Activated gamma-delta T cell treated with Interleukin-2 at 50 U/mL for 16 hours (primary cell): ENCODE measurements at places on chromosomes 4 and X.

DNA sequence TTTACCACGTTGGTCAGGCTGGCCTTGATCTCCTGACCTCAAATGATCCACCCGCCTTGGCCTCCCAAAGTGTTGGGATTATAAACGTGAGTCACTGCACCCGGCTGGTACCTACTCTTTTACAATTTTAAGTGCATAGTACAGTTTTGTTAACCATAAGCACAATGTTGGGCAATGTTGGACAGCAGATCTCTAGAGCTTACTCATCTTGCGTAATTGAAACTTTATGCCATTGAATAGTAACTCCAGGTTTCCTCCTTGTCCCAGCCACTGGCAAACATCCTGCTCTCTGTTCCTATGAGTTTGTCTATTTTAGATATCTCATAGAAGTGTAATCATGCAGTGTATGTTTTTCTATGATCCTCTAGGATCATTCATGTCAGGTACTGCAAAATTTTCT is 9.3 kb upstream of the CPE start:
- no peak for DNase-seq

GRCh38 chr4:84159762-84160161 is 339.3 kb downstream of the NKX6-1 start:
- no peak for DNase-seq

DNA sequence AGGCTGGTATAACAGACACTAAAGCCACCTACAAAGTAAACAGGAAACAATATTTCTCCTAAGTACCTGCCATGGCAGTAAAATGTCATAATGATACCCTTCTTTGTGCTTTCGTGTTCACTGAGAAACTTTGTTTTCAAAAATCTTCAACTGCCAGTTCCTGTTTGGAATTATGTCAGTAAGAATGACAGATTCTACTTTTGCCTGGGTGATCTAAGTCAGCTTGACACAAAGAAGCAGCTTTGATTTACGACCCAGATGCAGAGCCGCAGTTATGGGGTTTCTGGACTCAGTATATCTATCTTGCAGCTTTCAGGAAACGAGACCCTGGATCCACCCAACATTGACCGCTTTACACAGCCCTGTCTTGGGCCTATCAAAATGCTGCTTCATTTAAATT is 71.2 kb downstream of the SNX25 start:
- DNase-seq = no peak

GRCh38 chr4:104596189-104596588 is 101.5 kb upstream of the CXXC4 start:
- DNase-seq = no peak

DNA sequence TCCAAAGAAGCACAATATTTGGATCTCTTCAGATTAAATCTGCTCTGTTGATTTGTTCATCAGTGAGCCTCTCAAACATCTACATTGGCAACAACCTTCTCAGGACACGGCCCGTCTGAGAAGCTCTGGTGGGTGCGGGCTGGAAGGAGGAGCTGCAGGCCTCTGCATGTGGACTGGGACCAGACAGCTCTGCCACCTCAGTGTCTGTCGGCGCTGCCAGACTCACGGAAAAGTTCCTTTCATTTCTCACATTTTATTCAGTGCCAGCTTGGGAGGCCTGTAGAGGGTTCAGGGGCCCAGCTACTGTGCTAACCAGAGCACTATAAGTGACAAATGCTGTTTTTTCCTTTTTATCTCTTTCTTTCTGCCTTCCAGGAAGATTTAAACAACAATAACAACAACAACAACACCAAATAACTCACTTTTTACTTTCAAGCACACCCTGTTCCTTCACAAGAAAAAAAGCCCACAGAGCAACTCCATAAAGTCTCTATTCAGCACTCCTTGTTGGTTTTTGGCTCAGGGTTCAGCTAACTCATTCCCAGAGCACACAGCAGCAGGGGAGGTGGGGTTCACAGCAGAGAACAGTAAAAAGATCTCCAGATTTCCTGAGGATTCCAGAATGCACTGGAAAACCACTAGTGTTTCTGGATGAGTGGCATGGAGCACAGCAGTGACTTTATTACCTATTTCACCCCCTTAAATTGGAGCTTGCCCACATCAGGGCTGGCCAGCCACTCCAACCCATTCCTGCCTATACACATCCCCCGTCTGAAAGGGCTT is 23.2 kb upstream of the HOPX start:
- DNase-seq = no peak

DNA sequence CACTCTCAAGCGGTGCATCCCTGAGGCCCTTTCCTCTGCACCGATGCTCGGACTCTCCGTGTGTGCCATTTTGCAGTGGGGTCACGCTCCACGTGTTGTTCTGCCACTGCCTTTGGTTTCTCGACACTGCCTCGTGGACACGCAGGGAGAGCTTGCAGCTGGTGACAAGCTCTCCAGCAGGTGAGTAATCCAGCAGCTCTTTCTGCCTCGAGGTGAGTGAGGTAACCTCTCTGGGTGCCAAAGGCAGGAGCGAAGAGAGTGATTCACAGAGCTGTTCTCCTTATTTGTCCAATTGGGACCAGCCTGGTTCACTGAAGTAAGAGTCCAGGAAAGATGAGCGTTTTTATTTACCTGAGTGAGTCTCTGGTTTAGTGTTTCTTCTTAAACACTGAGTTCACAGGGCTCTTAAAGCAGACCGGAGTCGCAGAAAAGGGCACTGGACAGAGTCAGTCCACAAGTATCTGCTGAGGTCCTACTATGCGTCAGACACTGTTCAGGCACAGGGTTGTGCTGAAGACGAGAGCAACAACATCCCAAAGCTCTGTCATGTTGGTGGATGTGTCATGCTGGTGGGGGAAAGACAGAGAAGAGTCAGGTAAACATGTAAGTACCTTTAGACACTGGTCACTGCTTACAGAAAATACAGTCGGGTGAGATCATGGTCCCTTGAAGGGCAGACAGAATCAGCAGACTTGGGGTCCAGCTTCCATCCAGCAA is 61.8 kb downstream of the FHDC1 start:
- no peak for DNase-seq

DNA sequence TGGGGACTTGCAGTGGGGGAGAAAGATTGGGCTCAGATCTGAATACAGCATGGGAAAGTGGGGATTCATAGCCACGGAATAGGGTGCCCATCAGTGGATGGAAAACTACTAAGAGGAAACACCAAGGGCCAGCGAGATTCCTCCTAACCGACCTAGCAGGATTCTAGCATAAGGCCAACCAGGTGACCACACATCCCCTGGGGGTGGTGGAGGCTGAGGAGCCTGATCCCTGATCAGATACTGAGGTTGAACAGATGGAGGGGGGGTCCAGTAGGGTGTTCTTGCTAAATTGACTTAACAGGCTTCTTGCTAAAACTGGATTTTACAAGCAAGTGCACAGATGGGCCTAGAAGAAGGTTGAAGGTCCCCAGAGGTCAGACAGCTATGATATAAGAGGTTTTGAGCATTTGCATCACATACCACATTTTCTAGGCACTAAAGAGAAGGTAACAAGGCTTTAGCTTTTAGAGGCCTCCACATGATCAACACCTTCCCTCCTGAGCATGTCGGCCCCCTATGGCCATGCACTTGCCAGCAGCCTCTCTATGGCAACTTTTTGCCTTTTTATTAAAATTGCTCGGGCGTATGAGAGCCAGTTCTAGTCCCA is 69.1 kb upstream of the PUDP start:
- DNase-seq = no peak

DNA sequence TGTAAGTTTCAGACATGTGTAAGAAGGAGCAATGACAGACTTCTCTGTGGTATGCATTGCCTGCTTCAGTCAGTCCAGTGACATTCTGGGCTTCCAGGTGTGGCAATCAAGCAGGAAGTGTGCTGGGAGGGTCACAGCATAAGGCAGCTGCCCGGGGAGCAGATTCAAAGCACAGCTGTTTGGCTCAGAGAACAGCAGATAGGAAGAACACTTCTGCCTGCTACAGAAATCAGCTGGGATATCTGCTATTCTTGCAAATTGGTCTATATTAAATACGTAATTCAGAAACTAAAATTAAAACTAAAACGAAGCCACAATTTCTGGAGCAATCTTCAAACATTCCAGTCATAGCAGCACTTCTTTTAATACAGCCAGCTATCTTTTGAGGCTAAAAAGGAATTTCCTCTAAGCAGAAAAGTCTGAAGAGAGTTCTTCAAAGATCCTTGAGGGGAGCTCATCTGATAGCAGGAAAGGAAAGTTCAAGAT is 47.5 kb upstream of the GALNT7 start:
- no peak for DNase-seq

GRCh38 chrX:84709987-84710386 is 207.7 kb upstream of the HDX start:
- DNase-seq = no peak
